Fibroblast of skin of scalp (primary cell): ENCODE measurements at places on chromosomes 2 and 18.

- peak; percentile 66 for DNase-seq
Measured at GRCh38 chr2:101617188-101617587, 80.3 kb upstream of the MAP4K4 start.

GRCh38 chr18:61435064-61435652, 101.9 kb downstream of the CDH20 start:
- DNase-seq: peak; percentile 12

GRCh38 chr2:99722476-99722875, 232.7 kb upstream of the REV1 start:
- no peak for DNase-seq

DNA sequence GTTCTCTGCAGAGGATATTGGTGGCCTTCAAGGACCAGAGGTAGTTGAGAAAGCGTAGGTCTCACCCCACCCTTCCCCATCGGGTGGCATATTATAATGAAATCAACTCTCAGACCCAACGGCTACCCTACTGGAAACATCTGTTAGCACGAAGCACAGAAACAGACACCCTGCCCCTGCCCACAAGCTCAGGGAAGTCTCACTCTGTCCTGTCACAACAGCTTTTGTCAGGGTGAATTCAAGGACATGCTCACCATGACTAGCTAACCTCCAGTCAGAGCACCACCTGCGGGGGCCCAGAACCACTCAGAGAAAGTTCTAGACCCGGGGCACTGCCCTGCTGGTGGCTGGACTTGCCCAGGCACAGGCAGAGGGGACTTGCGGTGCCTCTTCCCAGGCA, 3.5 kb upstream of the B3GNT7 start:
- no peak for DNase-seq

DNA sequence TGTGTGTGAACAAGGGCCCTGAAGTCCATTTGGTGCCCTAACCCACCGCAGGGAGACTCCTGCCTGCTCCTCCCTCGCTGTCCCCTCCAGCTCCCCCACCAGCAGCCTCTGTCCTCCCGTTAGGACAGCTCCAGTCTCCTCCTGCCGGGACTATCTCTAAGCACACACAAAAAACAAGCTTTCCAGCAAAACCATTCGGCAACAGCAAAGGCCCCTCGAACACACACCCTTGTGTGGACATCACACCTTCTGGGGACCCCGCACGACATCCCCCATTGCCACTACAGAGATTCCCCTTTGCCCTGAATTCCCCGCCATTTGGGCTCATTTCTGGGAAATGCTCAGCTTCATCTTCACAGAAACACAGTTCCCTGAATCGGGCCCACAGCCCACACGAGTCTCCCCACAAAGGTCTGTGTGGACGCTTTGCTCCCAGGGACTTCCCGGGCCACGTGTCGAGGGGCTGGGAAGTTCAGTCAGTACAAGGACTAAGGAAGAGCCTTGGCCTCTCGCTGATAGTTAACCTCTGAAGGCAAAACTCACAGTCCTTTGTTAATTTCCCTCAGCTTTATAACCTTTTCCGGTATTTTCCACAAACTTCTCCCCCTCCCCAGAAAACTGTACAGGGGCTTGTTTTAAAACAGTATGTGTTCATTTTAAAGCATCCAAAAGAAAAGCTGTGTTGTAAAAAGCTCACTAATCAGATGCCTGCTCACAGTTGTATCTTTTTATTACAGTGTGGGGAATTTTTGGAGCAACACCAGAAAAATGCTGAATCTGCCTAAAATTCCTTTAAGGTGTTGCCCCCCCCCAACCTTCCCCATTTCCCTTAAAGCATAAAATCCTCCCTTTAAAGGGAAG, 25.9 kb downstream of the SMAD7 start:
- DNase-seq: no peak

DNA sequence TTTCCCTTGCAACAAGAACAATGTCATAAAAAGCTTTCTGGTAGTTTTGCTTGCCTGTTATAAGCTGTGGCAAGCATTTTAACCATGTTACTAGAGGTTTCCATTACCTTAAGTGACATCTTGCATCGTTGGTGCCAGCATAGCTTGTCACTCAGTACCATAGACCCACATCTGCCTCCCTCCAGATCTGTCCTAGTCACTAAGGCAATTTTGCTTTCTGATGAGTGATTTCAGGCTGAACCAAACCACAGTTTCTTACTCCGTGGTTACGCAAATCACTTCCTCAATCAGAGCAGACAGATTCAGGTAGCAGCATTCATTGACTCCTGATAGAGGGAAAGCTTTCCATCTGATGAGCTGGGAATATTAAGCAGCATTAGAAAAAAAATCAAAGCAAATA, 1057.5 kb upstream of the FAM98A start:
- no peak for DNase-seq

DNA sequence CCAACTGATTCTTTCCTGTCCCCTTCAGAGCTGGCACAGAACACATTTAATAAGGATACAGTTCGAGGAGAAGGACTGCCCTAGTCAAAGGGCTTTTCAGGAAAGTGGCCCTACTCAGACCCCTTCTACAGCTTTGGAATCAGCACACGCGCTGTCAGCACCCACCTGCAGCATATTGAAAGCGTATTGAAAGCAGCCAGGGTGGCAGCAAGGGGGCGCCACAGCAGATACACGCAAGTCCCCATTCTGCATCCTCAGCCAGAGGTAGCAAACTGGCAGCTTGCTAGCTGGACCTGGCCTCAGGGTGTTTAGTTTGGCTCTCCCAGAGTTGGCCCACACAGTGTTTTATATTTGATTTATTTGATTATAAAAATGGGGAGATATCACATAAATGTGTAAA, 101.0 kb upstream of the NT5C1B start:
- no peak for DNase-seq

DNA sequence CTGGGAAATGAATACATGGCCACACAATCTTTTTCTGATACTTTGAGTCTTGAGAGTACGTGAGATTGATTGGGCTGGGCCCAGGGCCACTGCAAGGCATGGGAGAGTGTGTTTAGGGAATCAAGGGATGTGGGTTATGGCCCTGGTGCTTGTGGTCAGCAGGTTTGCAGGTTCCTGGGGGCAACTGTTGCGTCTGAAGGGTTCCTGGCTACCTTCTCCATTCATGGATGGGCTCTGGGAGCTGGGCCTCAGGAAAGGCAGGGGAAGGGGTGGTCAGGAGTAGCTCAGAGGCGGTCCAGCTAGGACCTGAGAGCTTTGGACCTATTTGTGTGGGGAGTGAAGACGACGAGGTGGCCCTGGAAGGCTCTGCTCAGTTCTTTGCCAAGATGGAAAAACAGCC, 8.4 kb upstream of the ZAP70 start:
- DNase-seq: no peak

GRCh38 chr2:114787486-114787885, 345.0 kb downstream of the DPP10 start:
- no peak for DNase-seq

DNA sequence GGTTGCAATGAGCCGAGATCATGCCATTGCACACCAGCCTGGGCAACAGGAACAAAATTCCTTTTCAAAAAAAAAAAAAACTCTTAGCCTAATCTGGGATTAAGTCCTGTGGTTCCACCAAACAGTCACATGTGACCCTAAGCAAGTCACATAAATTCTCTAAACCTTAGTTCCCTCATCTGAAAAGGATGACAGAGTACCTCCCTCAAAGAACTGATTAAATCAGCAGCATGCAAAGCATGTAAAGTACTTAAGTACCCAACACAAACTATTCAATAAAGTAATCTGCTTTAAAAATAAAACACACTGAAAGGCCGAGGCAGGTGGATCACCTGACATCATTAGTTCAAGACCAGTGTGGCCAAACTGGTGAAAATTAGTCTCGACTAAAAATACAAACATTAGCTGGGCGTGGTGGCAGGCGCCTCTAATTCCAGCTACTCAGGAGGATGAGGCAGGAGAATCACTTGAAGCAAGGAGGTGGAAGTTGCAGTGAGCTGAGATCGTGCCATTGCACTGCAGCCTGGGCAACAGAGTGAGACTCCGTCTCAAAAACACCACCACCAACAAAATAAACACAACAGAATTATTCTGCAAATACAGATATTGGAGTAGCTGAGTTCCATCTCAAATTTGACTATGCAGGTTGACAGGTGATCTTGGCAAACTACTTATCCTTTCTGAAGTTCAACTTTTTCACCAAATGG, 7.0 kb downstream of the USP34 start:
- DNase-seq: no peak

- no peak for DNase-seq
Measured at GRCh38 chr2:174844295-174844708, 80.0 kb upstream of the CHRNA1 start.

GRCh38 chr2:240217431-240218301, 77.2 kb upstream of the OTOS start:
- no peak for DNase-seq

DNA sequence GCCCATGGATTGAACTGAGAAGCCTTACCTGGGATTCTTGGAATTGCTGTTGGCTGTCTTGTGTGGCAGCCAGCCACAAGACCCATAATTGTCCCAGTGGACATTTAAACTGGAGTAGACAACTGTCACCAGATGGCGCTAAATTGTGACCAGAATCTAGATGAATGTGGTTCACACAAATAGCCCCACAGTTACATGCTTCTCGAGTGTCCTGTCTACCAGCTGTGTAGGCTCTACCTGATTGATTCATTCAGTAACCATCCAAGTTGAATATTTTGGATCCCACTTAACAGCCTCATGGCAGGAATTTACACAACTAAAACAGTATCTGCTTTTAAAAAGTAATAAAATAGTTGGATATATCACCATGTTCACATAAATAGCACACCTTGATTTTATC, 73.2 kb downstream of the MAP4K4 start:
- peak; percentile 68 for DNase-seq

- DNase-seq: peak; percentile 31
Measured at GRCh38 chr2:172647439-172647838, 88.2 kb upstream of the RAPGEF4 start.

- DNase-seq: no peak
Measured at GRCh38 chr2:19846030-19846429, 55.8 kb downstream of the TTC32 start.

DNA sequence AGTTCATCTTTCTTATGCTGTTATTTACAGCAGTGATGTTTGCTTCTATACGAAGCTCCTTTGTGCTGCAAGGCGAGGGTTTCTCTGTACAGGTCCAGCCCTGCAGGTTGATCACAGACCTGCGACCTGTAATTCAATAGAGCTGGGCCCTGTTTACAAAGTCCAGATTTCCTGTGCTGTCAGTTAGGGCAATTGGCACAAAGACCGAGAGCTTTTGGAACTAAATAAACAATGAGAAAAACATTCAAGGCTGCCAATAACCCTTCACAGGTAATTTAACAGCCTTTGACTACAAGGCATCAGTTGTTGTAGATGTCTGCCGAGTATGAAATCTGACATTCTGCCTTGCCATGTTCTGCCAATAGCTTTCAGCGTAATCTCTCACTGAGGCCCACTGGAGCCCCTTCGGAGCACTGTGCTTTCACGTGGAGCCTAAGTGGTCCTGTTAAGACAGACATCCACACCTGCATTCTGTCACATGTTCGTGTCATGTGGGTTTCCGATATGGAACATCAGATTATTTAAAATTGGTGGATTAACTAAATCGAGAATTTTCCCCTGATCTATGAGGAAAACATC, 232.5 kb downstream of the PTGR3 start:
- DNase-seq: no peak

- DNase-seq: no peak
Measured at GRCh38 chr18:22951823-22952222, 18.7 kb downstream of the RBBP8 start.

GRCh38 chr2:117058366-117058765, 756.1 kb upstream of the DDX18 start:
- DNase-seq: no peak

DNA sequence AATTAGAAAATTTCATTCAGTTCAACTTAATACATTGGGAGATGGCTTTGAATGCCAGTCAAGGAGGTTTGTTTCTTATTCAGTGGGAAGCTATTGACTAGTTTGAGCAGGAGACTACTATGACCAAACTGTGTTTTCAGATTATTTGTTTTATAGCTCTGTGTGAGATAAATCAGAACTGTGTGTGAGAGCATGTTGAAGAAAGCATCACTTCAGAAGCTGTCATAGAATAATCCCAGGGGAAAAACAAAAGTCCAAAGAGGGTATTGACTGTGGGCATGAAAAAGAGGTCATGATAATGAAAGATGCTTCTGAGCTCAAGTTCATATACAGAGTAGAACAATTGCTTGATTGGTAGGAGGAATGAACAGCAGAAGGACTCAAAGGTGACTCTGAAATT, 160.6 kb downstream of the MAP2 start:
- no peak for DNase-seq

GRCh38 chr18:6759579-6759978, 30.1 kb downstream of the ARHGAP28 start:
- DNase-seq: no peak

DNA sequence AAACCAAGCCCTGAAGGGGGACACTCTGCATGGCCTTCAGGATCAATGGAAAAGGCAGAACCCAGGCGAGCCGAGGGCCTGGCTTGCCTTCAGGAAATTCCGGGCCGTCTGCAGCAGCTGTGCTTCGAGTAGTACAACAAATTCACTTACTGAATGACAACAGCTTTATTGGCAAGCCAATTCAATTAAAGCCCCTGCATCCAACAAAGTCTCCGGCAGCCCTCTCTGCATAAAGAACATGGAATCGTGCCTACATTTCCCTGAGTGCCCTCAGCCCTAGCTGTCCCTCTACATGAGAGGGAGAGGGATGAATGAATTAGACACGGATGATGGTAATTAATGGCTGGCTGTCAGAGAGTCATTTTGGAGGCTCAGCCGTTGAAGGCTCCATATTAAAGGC, 189.0 kb downstream of the BCL11A start:
- DNase-seq: no peak

DNA sequence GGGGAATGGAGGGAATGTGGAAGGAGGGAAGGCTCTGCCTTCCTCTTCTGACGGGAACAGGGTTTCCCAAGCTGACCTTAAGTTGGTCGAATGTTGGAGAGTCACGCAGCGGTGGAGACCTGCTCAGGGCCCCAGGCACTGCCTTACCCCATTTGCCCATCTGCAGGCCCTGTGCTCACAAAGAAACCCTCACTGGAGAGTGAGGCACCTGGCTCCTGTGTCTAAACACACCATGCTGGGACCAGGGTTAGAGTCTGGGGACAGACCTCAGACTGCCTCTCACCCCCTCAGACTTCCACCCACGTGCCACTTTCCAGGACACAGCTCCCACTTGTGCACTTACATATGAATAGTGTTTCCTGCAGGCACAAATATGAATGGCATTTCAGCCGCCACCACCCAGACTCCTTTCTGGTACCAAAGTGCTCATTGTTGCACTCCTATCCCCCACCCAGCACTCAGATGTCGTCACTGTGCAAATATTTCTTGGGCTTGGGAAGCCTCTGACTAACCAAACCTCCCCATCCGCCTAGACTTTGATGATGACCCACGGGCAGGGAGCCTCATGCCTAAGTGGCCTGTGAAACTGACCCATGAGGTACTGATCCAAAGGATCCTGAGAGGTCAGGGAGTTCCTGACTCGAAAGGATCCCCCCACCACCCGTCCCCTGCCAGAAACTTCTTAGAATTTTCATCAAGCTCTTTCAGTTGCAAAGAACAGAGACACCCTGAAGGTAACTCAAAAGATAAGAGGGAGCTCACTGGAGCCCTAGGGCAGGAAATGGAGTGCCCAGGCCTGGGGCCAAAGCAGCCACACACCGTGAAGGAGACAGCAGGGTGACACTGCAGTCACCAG, 78.3 kb downstream of the STPG4 start:
- DNase-seq: peak; percentile 99
